Eye (tissue), 1 donor: ENCODE measurements at places on chromosomes 13 and 19.

GRCh38 chr13:50574731-50575130, 268.8 kb downstream of the DLEU7 start:
- DNase-seq, result no peak

DNA sequence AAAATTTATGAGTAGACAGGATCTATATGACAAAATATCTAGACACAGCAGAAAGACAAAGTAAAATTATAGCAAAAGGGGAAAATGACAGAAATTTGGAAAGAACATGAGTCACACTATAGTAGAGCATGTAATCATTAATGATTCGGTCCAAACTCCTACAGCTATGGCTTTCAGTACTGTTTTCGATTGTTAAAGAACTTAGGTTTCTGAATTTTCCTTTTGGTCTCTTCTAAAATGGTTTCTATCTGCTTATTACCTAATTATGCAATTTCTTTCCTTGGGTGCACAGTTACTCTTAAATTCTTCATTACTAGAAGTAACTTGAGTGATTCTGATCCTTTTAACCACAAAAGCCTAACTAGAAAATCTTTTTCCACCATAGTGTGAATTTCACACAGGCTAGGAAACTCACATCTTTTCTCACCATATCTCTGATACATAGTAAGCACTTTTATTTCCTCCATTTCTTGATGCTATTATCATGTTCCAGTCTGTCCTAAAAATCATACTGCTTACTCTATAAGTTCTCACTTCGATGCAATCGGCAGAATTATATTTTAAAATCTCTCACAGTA, 1101.4 kb downstream of the PCDH9 start:
- DNase-seq, result no peak

DNA sequence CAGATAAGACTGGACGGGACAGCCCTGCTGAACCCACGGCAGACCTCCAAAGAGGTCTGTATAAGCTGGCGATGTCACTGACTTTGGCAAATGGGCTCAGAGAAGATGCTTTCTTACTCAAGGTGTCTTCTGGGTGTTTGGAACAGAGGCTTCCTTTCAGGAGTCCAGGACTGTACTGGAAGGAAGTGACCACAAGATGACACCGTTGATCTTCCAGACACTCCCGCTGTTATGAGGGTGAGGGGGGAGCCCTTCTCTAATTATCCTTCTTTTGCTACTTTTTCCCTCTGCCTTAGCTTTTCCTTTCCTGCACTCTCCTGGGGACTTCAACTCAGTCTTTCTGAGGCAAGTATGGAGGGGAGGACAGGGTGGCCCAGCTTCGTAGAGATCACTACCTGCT, 65.2 kb upstream of the ZNF599 start:
- peak; percentile 43 for DNase-seq

DNA sequence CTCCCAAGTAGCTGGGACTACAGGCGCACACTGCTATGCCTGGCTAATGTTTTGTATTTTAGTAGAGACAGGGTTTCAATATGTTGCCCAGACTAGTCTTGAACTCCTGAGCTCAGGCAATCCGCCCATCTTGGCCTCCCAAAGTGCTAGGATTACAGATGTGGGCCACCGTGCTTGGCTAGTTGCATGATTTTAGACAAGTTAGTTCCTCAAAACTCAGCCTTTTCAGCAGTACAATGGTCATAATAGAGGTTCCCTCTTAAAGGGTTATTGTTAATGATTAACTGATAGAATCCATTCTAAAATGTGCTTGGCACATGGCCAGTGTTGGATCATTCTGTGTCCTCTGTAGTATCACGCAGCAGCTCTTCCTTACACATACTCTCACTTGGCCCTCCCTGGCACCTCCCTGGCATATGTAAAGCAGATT, 19.5 kb upstream of the IFT88 start:
- DNase-seq, result no peak

- DNase-seq, result no peak
Observed at GRCh38 chr19:47002853-47003610, 16.6 kb upstream of the NPAS1 start.

DNA sequence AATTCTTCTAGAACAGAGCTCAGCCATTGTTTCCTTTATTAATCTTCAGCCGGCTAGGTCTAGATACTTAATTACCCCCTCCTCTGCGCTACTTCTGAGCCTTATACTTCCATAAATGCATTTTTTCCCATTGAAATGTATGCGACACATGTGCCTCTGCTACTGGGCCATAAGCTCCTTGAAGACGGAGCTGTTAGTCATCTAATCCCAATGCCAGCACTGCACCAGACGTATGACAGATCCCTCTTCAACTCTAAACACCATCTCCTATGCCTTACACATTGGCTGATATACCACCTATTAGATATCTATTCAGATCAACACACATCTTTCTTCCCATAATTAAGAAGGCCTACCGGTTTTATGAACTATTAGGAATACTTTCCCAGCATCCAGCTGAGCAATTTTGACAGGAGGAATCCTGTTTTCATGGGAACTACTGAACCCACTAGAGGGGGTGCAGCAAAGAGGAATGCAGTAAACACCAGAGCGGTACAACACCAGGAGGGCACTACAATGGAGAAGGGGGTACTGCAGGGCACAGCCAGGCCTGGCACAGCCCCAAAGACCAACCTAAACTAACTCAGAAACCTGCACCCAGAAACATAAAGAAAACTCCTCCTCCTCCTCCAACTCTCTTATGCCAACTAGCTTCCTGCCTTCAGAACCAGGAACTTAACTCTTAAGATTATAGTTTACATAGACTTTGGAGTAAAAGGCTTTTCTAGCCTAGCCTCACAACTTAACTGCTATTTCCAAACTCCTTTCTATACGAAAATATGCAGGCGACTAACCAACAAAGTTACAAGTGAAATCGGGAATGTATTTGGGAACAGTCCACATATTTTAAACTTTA, 18.7 kb downstream of the STK24 start:
- DNase-seq, result no peak

GRCh38 chr19:34603003-34603402, 74.0 kb downstream of the SCGB2B2 start:
- no peak for DNase-seq

GRCh38 chr13:100680131-100680530, 5.5 kb upstream of the TMTC4 start:
- no peak for DNase-seq

DNA sequence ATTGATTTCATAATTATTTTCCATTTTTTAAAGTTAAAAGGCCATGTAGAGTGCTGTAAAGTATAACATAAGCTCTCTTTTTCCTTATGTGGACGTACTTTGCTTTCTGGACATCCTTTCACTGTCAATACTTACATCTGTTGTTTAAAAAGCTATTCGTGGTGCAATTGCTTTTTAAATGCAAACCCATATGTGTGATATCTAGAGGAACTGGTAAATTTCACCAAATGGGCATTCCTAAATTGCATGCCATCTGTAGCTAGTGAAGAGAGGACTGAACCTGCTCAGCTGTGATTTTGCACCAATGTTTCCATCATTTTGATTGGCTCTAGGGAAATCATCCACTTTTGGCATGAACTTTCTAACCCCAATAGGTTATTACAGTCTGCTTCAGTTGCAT, 129.4 kb downstream of the PCDH17 start:
- DNase-seq, result no peak

DNA sequence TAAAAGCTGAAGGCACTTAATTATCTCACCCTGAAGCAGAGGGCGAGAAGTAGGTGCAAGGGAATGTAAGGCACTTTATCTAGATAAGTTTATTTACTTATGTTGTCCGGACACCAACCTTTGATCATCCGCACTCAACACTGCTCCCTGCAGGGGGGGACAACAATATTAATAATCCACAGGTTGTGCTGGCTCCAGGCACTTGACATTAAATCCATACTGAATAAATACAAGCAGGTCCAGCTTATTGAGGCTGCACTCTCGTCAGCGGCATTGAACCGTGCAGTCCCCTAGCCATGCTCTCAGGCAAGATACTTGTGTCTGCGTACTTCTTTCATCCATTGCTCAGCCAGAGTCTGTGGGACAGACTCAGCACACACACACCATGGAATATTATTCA, 374.5 kb upstream of the NBEA start:
- DNase-seq, result no peak

DNA sequence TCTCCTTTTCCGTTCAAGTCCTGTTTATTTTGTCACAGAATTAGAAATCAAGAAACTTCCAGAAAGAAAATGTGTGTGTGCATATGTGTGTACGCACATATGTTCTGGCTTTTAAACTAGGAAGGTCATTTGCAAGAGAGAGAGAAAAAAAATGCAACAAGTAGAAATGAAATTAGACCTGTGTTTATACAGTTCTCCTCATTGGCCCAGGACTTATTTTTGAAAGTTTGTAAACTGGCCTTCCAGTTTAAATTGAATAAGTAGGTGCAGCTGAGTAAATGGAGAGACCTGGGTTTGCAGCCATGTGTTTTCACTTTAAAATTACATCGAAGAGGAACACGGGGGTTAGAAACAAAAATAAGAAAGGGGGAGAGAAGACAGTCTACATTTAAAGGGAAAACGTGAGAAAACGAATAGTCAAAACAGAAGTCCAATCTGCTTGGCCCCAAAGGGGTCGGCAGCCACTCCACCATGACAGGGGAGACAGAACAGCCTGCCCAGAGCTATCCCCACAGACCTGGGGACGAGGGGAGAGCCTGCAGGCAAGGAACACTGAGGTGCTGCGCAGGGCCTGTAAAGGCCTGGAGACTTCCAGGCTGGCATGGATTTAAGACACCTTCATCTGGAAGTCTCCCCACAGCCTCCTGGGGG, 216.8 kb upstream of the MAB21L1 start:
- DNase-seq, result peak; percentile 79
